ENCODE measurements at places on chromosomes 6 and 20. TPM values are rescaled to one million over a fixed set of nuclear protein-coding genes. Genes with fewer than 3 reads are reported as not detected.
A peak's percentile ranks its signal among the peaks of the same experiment; 100 is the strongest.

DNA sequence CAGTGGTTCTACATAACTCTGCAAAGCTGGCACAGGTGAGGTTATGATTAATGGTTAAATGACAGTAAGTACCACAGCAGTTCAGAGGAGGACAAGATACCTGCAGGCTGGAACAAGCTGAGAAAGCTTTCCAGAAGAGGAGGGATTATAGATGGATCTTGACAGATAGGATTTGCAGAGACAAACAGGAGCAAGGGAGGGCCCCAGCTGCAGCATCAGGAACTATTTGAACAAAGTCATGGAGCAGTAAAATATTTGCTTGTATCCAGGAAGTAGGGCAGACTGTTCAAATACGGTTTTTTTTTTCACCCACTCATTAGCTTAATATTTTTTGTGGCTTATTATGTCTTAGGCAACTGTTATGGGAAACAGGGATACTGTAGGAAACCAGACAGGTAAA lies 144.4 kb upstream of the MAN1A1 start:
- DNase-seq = peak; percentile 4

BNIP5 gene
- total RNA-seq = 0.50 TPM

DNA sequence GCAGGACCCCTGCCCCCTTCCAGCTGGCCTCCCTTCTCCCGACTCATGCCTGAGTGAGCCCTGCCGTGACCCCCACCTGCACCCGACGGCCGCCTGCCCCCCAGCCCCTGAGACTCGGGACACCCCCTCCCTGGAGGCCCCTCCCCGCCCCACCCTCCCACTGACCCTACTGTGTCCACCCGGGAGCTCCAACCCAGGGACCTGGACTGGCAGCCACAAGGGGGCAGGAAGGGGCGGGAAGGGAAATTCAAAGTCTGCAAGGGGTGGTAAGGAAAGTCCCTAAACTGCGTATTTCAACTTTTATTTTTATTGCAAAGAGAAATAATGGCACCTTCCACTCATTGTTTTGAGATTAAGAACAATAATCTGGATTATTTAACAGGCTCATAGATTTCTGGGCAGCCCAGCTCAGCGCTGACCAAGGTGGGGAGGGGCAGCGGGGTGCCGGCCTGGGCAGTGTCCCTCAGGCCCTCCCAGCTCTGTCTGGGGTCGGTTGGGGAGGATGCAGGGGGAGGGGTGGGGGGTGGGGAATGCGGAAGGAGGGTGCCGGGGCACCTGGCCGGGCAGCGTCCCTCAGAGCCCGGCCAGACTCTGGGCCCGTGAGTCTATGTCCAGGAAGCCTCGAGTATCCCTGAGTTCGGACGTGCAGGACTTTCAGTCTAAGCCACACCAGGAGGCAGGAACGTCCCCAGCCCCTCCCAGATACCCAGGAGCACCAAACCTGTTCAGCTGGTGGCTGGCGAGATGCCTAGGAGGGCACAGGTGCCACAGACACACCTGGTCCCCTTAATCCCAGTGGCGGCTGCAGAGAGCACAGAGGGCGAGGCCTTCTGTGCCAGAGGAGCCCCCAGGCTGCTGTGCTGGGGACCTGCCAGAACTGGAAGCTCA lies 1.3 kb upstream of the PTK6 start:
- DNase-seq = no peak

- no peak for DNase-seq
These were observed 380.9 kb downstream of the GJA1 start for GRCh38 chr6:121816361-121816760.

DNA sequence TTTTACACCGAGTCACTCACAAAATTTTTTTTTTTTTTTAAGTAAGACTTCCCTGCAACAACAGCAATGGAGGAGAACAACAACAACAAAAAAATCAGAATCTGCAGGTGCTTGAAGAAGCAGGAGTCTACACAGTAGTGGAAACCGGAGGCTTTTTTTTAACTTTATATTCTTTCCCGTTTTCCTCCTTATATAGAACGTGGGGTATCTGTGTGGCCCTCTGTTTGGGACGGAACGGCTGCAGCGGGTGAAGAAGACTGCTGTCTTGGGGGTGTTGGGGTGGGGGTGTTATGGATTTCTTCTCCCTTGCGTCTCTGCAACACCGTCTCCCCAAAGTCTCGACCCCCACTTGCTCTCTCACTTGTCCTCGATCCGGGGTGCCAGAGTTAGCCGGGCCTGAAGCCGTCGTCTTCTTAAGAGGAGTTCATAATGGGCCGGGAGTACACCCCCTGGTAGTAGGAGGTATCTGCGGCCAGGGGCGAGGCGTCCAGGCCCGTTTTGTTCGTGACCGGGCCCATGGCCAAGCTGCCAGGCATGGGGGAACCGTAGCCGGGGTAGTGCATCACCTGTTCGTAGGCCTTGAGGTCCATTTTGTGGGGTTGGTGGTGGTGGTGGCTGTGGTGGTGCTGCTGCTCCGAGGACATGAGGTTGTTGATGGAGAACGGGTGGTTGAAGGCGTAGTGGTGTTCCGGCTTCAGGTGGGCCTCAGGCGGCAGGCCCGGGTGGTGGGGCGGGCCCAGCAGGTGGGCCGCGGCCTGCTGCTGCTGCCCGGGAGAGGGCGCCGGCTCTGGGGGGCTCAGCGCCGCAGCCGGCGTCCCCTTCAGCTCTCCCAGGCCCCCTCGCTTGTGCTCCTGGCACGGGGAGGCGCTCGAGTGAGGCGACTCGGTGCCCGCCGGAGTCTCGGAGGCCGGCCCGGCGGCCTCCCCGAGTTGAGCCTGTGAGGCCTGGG lies 2.7 kb downstream of the FOXA2 start:
- DNase-seq = no peak

DNA sequence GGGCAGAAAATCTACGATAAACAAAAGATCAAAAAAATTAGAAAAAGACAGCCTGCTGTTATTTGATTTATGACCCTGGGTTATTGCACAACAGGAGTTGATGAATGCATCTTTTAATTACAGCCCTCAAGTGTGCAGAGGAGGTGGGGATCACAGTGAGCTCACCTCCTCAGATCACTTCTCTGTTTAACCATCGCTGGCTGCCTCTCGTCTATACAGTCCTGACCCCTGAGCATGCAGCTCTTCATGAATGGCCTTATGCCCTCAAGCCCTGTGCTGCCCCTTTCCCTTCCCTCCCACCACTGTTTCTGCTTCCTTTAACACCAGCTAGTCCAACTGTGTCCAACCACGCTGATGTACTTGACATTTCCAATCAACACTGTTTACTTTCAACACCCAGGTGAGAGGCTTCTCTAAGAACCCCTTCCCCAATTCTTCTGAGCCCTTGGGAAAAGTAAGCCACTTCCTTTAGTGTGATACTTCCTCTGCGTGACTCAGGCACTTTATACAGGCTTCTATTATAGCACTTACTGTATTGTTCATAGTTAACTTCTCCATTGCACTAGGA lies 60.6 kb upstream of the RIPOR2 start:
- DNase-seq = no peak

PTGIS gene
- 1.9 TPM for total RNA-seq

- DNase-seq = no peak
These were observed 545.6 kb downstream of the QKI start for GRCh38 chr6:163960128-163960527.

DNA sequence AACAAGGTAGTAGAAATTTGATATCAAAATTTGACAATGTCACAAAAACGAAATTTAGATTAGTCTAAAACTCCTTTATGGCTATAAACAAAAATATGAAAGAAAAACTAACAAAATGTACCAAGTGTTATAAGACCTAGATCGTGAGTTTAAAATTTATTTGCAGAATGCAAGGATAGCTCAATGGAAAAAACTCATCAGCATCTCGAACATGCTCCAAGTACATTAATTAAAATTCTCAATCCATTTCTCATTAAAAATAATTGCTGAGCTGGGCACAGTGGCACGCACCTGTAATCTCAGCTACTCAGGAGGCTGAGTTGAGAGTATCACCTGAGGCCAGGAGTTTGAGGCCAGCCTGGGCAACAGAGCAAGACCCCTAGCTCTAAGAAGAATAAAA lies 70.8 kb downstream of the MAP3K5 start:
- no peak for DNase-seq

XKR7 gene
- total RNA-seq = not detected

GRCh38 chr20:15547119-15547518 lies 1026.1 kb downstream of the KIF16B start:
- no peak for DNase-seq

FHL5 gene
- total RNA-seq = not detected

GRCh38 chr20:10649797-10650160 lies 24.0 kb downstream of the JAG1 start:
- DNase-seq = no peak

- peak; percentile 58 for DNase-seq
These were observed 1.1 kb downstream of the JAG1 start for GRCh38 chr20:10672624-10673127.

- DNase-seq = no peak
These were observed 3.1 kb upstream of the HSPA12B start for GRCh38 chr20:3729378-3729777.

DNA sequence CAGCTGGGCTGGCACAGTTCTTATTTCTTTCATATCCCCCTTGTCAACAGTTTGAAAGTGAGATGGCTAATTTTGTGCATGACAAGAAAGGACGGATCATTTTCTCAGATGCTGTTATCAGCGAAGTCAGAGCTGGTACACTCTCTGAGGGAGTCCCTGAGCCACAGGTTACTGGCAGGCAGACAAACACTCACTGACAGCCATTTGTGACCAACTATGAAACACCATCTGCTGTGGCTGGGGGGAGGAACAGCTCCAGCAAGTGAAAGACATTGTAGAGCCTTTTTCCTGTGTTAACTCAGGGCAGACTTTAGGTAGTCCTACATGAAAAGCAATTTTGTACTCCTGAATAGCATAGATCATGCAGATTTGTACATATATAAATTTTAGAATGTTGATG lies 22.2 kb downstream of the OLIG3 start:
- no peak for DNase-seq

GRCh38 chr6:118931436-118931835 lies 3.5 kb downstream of the MCM9 start:
- no peak for DNase-seq

- DNase-seq = peak; percentile 55
These were observed 655.9 kb upstream of the MAN1A1 start for GRCh38 chr6:120005292-120005976.

DNA sequence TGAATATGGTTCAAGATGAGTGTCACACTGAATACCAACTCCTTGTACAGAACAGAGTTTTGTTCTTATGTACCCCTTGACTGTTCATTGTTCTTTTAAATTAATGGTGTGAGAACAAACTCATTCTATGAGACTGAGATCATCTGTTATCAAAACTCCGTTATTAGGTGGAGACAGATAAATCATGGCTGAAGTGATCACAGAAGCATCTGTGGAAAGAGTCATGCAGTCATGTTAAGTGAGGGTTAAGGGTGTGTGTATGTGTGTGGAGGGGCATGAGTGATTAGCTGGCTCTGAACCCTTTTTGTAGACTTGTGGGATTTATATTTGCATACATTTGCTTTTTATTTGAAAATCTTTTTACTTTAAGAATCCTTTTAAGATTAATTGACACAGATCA lies 24.7 kb downstream of the ADGRG6 start:
- no peak for DNase-seq

SLC24A3 gene
- 0.21 TPM for total RNA-seq

GRCh38 chr6:99905209-99906106 lies 88.6 kb downstream of the MCHR2 start:
- DNase-seq = peak; percentile 49

- no peak for DNase-seq
These were observed 157.6 kb upstream of the RPS6KA2 start for GRCh38 chr6:166784691-166785090.

GRCh38 chr6:40550202-40551101 lies 36.7 kb downstream of the LRFN2 start:
- DNase-seq = peak; percentile 40

KIFC1 gene
- total RNA-seq = 65.4 TPM

DNA sequence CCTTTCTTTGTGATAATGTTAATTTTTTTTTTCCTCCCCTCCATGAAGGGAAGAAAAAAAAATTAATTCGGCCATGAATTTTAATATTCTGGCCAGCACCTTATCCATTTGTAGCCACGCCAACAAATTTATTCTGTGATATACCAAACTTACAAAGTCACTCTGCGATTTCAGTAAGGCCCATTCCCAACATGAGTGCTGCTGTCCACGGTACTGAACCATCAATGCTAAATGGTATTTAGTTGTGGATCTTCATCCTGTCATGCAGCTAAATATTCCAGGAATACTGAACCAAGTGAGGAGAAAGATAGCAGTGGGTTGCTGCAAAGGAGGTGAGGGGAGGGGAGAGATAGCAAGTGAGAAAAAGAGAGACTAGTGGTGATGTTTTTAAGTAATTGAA lies 19.5 kb upstream of the RSPH4A start:
- DNase-seq = peak; percentile 24

DNA sequence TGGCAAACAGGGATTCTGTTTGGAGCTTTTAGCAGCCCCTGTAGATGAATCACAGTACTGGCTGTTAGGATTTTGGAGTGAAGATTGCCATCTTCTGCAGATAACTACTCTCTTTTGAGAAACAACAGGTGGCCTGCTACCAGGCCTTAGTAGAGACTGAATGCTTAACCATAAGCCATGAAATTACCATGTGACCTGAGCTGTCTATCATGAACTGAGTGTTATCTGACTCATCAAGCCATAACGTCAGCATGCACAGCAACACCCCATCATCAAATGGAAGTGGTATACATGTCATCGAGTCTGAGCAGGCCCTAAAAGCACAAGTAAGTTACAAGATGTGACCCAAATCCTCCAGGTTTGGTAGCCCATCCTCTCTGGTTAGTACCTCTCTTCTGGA lies 132.6 kb downstream of the GPR63 start:
- DNase-seq = no peak

CST7 gene
- not detected for total RNA-seq

SIRPB2 gene
- not detected for total RNA-seq

Measured in Caco-2 (cell line).